Neuronal stem cell (in vitro differentiated cells): ENCODE measurements at places on chromosomes 13 and 19.

DNA sequence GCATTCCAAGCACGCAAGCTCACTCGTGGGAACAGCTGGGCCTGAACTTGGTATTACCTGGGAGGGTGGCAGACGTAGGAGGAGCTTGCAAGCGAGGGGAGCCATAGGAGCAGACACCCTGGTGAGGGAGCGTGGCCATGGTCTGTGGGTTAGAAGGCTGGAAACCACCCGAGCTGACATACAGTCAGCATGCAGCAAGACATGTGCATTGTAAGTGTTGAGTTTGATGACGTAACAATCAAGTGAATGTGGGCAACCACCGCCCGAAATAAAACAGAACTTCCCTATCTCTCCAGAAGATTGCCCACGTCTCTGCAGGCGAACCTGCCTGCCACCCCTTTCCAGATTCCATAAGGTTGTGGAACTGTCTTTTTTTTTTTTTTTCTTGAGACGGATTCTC lies 26.8 kb downstream of the UBXN6 start:
- no peak for DNase-seq

DNA sequence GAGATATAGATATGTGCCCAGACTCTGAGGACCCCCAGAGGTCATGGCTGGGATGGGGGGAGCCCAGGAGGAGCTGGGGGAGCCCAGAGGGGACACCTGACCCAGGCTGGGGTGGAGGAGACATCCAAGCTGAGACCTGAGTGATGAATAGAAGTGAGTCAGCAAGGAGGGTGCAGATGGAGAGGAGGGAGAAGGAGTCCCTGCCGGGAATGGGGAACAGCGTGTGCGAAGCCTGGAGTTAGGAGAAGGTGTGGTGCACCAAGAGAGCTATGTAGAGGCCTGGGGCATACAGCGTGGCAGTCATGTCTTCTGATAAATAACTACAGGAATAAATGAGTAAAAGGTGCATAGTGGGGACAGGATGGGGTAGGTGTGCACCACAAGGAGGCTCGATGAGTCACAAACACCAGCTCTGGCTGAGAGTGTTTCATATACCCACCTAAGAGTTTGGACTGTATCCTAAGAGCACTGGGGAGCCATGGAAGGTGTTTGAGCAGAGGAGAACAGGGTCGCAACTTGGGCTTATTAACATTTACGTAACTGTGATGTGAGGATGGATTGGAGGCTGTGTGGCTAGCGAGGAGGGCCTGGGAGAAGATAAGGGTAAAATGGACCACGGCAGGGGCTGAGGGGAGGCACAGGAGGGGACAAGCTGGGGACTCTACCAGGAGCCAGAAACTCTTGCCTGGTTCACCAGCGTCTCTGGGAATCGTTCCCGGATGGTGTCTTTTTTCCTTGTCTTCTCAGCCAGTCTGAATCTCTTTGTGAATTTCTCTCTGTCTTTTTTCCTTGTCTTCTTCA lies 1.4 kb downstream of the CEACAM18 start:
- DNase-seq = no peak

DNA sequence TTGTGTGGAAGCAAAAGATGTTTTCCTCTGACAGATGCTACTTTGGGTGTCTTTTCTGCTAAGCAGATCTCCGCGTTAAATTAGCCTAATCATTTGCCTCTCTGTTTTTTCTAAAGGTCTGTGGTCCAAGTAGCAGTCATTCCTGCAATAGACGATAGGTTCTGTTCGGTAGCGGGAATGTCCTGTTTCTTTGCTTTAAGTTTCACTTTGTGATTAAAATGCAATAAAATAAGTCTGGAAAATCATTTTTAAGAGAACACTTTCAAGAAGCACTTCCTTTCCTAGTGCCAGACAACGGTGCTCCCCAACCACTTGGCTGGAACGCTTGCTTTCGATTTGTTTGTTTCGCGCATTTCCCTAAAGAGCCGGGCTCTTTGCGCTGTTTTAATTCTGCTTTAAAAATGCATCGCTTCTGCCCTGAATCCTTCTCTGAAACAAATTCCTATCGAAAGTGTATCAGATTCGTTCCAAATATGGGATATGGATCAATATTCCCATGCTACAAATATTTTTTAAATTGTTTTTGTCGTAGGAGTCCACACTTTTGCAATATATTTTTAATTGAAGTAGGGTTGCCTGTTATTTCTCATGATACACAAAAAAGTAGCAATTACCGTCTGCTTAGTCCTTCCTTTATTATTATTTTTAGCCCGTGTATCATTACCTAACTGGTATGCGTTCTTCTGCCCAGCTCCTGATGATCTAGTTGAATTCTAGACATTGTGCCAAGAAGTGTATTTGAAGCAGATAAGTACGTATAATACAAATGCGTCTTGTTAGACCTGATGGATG lies 14.2 kb downstream of the ZIC2 start:
- DNase-seq = peak; percentile 61

GRCh38 chr19:42287827-42288107 lies 14.2 kb upstream of the PRR19 start:
- DNase-seq = no peak

- DNase-seq = no peak
Observed at GRCh38 chr19:8387688-8388611, 2.2 kb upstream of the RAB11B start.

DNA sequence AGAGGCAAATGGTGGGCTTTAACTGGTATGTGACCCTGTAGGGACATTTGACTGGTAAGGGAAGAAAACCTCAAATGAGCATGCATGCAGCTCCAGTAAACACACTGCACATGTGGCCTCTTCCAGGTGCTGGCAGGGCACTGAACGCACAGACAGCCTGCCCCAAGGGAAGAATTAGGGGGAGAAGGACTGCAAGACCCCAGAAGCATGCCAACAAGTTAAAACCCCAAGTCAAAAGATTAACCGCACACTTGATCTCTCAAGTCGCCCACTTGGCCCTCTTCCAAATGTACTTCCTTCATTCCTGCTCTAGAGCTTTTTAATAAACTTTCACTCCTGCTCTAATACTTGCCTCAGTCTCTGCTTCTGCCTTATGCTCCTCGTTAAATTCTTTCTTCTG lies 46.9 kb upstream of the SLITRK1 start:
- no peak for DNase-seq

GRCh38 chr19:18233224-18233825 lies 7.1 kb upstream of the PDE4C start:
- no peak for DNase-seq

DNA sequence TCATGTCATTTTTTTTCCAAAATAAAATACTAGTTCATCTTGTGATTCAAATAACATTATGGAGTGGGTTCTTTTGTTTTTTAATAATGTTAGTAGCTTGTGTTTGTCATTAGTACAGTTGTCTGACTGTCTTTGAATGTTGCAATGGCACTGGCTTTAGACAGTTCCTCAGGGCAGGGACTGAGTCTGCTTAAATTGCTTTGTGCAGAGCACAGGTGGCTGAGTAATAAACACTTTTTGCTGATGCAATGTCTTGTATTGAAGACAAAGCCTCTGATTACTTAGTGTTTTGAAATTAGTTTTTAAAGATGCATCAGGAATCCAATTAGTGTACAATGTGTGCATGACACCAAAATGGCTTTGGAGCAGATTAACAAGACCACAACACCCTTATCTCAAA lies 88.7 kb upstream of the PCDH9 start:
- no peak for DNase-seq

- no peak for DNase-seq
Observed at GRCh38 chr13:32041429-32041828, 9.9 kb downstream of the FRY start.

GRCh38 chr13:101712026-101712348 lies 259.5 kb downstream of the ITGBL1 start:
- DNase-seq = no peak

GRCh38 chr13:72651144-72651543 lies 76.3 kb downstream of the MZT1 start:
- peak; percentile 23 for DNase-seq

GRCh38 chr19:28705008-28705407 lies 507.9 kb downstream of the UQCRFS1 start:
- DNase-seq = no peak

DNA sequence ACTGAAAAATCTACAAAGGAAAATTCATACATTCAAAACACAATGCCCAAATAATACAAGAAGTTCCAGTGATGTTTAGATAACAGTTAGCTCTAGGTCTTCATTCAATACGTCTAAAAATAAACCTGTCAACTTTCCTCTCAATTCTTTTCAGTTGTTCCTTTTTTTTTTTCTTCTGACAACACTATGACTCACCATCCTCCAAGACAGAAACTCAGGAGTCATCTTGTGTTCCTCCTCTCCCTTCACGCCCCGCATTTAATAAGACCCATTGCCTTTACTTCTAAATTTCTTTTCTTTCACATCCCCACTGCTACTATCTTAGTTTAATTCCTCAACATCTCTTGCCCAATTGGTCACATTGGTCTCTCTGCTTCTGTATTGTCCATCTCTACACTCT lies 759.9 kb downstream of the GPC5 start:
- no peak for DNase-seq
